ENCODE measurements at places on chromosomes 7 and 10.

- DNase-seq: no peak
Measured at GRCh38 chr10:106836933-106837663, 327.4 kb downstream of the SORCS1 start.

- no peak for DNase-seq
Measured at GRCh38 chr7:37831244-37831643, 17.2 kb upstream of the NME8 start.

DNA sequence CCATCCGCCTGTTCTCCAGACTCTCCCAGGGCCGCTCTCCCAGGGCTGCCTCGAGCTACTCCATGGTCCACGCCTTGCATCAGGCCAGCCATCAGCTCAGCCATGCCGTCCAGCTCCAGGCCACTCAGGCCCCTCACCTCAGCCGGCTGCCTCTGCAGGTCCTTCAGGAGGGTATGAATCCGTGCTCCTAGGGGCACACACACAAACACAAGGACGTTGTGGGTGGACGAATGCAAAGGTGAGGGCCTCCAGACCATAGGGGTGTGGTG lies 449.4 kb downstream of the PTPRN2 start:
- no peak for DNase-seq

GRCh38 chr7:157757776-157758467 lies 421.1 kb downstream of the DNAJB6 start:
- DNase-seq: no peak

DNA sequence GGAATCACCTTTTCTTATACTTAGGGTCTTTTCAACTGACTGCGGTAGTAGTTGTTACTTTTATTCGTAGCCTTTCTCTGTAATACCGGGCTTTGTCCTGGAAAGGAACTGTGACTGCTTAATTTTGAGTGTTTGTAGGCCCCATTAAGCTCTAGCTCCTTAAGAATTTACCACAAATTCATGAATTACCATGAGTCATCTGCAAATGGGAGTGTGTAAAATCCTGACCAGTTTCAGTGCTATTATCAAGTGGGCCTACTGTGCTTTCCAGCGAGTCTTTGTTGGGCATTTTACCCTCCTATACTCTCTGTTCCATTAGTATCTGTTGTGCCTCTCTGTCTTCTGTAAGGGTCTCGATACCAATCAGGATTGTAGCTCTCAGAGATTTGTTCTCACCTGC lies 49.7 kb downstream of the ZMYND11 start:
- DNase-seq: no peak

DNA sequence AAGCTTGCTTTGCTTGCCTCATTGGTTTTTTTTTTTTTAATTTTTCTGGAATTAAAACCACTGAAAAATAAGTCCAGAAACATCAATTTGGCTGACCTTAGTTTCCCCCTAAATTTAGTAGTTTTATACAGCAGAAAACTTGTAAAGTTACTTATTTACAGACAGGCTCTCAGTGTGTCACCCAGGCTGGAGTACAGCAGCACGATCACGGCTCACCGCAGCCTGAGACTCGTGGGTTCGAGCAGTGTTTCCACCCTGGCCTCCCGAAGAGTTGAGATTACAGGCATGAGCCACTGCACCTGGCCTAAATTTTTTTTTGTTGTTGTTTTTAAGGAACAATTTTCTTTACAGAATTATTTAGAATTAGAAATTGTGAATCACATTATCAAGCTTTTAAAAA lies 250.5 kb downstream of the SDK1 start:
- no peak for DNase-seq

- no peak for DNase-seq
Measured at GRCh38 chr7:100441641-100442535, 5.6 kb upstream of the PPP1R35 start.

Data from stimulated activated CD4-positive, alpha-beta T cell treated with anti-CD3 and anti-CD28 coated beads, Interleukin-12 subunit alpha, Interleukin-12 subunit beta, amount 100 ng/mL, for 48 hours (primary cell).